ENCODE measurements at places on chromosomes 16 and 17.

GRCh38 chr17:29163563-29163962 lies 16.6 kb downstream of the MYO18A start:
- no peak for DNase-seq

DNA sequence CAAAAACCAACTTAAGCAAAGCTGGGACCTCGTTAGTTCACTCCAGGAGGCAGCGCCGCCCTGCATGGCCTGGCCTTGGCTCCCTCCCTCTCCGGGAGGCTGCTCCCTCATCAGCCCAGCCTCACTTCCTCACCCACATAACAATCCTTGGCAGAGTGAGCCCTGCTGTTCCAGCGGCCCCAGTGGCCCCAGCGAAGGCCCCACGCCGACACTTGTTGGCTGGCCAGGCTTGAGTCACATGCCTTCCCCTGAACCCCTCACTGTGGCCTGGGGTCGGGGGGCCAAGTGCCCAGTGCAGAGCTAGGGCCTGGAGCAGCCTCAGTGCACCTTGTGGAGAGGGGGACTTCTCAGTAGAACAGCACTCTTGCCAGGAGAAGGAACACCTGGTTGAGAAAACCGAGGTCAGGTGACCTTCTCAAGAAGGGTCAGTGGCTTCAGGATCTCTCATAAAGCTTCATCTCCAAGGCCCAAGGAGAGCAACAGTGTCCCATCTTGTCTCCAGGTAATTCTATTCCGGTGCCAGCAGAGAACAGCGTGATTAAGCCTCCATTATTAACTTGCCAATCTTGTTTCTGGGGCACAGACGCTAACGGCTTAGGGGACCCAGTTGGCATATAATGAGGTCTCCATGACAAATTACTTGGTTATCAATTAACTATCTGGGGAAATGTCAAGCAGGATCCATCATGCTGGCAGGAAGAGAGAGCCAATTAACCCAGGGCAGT lies 26.8 kb downstream of the ENDOV start:
- DNase-seq, result no peak

DNA sequence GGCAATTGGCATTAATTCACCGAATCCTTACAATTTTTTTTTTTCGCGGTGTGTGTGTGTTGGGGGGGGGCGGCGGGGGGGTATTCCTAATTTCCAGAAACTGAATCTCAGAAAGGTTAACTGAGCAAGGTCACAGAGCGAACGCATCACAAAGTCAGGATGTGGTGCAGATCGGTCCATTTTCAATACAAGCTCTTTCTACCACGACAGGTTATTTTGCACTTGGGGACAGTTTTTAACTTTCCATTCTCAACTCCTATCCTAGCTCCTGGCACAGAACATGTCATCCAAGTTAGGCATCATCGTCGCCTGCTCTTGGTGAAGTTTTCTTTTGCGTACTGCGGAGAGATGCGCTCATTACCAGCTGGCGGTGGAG lies 15.4 kb upstream of the ERN1 start:
- DNase-seq, result no peak

DNA sequence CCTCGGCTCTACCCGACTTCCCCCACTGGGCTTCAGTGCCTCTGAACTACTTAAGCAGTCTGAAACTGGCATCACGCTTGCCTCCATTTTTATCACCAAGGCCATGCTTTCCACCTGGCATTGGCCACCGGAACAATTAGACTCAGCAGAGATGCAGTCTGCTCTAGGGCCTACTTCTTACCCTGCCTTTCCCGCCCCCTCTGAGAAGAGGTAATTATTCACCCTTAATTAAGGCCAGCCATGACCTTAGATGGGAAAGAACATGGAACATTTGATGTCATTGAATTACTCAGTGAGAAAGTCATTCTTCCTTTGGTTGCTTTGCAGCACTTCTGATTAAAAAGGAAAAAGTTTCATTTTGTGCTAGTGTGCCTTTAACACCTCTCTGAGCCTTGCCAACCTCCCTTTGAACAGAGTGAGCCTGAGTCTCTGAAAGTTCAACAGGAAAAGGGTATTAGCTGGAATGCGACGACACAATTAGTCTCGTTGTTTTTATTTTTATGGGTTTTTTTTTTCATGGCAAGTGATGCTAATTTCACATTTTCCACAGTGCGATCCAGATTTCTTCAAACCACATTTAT lies 60.9 kb upstream of the TNRC6A start:
- no peak for DNase-seq

- DNase-seq, result no peak
These were observed 33.4 kb downstream of the MXRA7 start for GRCh38 chr17:76677406-76677805.

DNA sequence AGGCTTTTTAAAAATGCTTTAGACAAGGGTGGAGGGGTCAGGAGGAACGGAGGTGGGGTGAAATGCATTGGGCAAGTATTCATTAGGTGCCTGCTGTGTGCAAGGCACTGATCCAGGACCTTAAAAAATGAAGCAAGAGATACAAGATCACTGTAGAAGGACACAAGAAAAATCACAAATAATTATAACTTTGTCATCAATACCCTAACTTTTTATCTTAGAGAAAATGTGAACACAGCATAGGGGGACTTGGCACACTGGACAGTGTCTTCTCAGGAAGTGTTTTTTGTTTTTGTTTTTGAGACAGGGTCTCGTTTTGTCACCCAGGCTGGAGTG lies 7.0 kb downstream of the EPOP start:
- DNase-seq, result no peak

DNA sequence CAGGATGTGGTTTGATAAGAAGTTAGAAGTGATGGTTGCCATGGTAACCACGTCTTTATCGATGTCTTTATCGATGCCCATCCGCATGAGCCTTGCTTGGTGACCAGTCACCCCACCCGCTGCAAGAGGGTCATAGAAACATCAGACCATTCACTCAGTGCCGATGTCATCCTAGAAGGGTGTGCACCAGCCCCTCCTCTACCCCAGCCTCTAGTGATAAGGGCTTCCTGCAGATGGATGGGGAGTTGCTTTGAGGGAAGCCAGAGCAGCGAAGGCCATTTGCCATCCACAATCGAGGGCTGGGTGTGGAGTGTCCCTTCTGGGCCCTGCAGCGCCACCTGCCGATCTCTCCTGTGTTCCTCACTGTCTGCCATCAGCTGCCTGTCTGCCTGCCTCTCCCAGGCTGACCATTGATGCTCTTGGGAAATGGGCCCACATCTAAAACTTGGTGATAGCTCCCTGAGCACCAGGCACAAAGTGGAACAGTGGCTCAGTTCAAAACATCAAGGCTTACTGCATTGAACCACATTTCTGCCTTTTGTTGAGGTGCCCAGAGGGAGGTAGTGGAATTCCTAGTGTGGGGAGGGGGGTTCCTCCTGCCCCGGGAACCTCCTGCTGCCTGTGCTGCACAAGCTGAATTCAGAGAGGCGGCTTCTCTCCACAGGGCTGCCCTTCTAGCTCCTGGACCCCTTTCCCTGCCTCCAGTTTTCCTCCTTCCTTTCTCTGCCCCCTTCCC lies 8.9 kb downstream of the CALB2 start:
- no peak for DNase-seq

DNA sequence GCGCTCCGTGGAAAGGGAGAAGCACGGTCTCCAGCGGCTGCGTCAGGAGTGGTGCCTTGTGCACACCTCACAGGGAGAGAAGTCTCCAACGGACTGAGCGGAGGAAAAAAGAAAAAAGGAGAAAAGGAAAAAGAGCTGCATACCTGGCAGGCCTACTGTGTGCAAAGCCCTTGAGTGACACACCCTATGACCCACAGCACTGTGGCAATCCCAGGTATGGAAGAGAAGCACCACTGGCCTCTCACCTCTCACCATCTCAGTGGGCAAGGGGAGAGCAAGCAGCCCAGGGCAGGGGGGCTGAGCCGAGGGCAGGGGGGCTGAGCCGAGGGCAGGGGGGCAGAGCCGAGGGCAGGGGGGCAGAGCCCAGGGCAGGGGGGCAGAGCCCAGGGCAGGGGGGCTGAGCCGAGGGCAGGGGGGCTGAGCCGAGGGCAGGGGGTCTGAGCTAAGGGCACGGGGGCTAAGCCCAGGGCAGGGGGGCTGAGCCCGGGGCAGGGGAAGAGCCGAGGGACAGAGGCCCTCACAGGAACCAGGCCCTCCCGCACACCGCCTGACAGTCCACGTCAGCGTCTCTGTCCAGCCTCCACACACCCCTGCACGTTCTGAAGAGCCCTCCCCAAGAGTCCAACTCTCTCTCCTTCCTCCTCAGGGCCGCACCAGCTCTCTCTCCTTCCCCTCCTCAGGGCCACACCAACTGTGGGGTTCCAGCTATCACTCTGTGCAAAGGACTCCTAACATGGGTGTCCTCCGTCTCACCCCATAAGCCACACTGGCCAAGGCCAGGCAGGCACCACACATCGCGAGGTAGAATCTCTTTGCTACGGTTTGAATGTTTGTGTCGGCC lies 105.8 kb downstream of the ZNF778 start:
- DNase-seq, result no peak

DNA sequence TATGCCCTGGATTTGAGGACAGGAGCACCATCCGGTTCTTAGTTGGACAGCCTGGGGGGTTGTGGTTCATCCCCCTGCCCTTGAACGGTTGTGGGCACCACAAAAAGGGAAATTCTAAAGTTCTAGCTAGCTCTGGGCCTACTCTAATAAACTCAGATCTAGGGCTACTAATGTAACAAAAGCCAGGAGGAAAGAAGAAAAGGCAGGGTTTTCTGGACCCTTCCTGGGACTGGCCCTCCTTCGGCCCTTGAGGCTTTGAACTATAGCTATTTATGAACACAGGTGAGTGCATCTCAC lies 15.1 kb downstream of the ETV4 start:
- no peak for DNase-seq

DNA sequence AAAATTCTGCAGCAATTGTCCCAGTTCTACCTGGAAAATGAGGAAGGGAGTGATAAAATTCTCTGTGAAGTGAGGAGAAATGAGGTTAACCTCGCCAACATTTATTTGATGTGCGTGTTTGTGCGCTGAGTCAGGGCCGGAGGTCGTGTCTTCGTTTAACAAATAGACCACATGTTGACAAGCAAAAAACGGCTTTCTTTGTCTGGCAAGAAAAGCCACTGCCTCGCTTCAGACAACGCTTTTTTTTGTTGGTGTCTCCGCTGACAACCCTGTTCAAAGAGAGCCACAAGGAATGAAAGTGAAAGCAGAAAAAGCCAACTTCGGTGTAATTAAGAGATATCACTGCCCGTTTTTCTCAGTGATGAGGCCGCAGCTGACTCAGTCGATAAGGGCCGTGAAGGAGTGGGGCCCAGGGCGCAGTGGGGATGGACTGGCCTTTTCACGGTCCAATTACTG lies 510.6 kb downstream of the CDH13 start:
- DNase-seq, result no peak

Measured in left forelimb (tissue), 1 donor.